ENCODE measurements at places on chromosomes 4 and X. TPM values are rescaled to one million over a fixed set of nuclear protein-coding genes. Genes with fewer than 3 reads are reported as not detected.

DNA sequence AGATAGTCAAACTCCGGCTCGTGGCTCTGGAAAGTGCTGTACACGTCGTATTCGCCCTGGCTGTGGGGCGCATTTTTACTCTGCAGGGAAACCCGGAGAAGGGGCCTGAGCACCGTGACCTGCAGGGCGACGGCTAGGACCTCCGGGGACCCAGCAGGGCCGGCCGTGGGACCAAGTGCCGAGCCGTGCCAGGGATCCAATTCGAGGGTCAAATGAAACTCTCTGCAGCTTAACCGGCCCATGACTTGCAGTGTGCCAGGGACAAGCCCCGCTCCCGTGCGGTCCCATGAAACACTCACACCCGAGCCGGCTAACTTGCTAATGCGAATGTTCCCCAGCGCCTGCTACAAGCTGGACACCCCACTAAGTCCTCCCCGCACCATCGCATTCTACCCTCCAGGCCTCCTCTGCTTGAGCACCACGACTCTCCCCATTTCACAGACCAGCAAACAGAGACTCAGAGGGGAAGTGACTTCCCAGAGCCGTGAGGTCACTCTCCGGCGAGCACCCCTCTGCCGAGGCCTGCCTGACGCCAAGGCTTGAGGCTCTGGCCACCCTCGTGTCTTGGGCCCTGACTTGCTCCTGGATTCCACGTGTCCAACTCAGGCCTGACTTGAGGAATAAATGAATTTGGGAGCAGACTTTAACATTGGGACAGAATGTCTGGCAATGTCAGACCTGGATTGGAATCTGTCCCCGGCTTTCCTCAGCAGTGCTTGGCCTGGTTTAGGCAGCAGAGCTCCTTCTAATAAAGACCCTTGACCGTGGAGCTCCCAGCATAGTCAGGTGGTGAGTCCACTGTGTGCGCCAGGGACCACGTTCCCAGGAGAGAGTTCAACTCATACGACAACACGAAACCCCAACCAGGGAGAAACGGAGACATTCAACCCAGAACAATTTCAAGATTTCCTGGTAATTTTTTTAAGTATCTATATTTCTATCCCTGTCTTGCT is 93.6 kb downstream of the PPP2R2C start:
- DNase-seq: no peak

DNA sequence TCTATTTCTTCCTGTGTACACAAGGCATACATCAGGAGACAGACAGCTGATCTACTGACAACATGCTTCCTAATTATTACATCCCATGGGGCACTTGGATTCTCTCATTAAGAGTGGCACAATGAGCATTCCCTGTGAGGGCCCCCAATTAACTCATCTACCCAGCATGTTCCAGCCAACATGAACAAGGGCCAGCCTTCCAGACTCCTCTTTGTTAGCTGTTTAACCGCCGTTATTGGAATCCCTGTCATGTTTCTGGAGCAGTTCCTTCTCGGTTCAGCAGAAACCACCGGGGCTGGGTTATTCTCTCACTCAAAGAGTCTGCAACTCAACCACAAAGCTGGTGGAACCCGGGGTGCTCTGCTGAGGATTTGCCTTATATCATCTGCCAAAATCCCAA is 9.9 kb upstream of the GPM6B start:
- DNase-seq: no peak

- DNase-seq: no peak
These were observed 875.5 kb upstream of the INTU start for GRCh38 chr4:126757219-126757618.

Gene SOD3
- 136 TPM for polyA plus RNA-seq

Gene FABP2
- polyA plus RNA-seq: not detected

Gene MAGED4
- 5.2 TPM for polyA plus RNA-seq

Gene CYLC1
- 5.8 TPM for polyA plus RNA-seq

- no peak for DNase-seq
These were observed 503.6 kb upstream of the ZFP42 start for GRCh38 chr4:187491959-187492358.

DNA sequence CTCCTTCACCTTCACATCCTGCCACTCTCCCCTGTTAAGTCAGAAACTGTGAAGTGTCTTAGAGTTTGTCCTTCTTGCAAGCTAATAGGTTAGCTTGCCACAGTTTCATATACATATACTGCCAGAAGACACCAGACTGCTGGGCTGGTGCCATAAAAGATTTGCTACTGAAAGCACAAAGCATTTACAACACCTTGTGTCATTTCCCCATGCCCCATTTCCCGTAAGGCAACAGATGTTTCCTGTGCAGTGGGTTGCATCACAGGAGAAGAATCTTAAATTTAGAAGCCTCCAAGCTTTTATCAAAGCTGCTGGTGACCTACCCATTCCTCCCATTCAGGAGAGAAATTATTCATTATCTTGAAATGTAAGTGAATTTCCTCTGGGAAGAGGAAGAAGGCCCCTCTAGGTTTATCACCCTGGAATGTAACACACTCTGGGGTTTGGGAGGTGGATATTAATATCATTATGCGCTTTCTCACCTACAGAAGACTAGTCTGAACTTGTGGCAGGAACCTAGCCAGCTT is 34.5 kb upstream of the RAB33B start:
- DNase-seq: peak; percentile 42

GRCh38 chr4:148101790-148102189 is 340.4 kb downstream of the NR3C2 start:
- DNase-seq: no peak

DNA sequence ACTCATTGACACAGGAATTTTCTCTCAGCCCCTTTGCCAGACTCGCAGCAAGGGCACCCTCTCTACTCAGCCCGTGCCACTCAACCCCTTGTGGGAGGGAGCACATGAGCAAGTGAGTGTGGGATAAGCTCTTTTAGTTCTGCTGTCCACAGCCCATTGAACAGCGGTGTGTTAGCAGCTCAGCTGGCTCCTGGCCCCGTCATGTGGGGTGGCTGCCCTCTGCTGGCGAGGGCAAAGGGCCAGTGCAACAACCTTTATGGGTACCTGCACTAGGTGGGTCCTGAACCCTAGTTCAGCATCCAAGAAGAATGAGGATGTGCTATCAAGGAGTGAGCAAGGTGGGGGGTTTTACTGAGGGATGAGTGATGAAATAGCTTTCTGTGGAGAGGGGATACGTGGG is 85.0 kb upstream of the ZNF81 start:
- peak; percentile 64 for DNase-seq

Gene HSD17B10
- 44.8 TPM for polyA plus RNA-seq

DNA sequence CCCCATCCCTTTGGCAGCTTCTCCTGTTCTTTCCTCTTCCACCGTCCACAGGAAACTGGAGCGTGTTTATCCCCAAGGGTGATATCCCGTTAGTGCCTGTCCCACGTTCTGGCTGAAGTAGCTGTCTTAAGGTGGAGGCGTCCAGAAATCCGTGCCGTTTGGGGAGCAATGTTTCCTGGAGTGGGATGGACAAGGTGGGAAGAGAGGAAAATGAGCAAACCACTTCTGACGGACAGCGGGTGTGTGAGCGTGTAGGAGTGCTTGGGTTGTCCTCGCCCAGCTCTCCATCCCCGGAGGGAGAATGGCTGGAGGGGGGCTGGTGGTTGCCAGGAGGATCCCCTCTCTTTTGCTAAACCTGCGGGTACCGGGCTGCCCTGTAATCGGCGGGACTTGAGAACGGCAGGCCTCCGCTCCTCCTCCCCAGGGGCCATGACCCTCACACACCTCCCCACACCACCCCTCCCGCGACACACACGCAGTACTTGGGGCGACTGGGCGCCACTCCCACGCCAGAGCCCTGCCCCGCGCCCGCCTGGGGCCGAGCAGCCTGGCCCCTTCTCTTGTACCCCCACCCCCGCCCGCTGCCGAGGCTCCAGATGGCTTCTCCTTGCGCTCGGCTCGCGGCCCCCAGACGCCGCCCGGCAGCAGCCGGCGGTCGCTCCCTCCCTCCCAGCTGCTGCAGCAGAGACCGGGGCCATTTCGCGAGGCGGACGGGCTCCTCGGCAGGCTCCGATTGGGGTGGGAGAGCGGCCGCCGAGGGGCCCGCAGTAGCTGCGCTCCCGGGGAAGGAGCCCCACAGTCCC is 13.9 kb upstream of the PRDM8 start:
- no peak for DNase-seq

- no peak for DNase-seq
These were observed 197.3 kb upstream of the LNX1 start for GRCh38 chr4:53788621-53789020.

GRCh38 chr4:105451346-105451745 is 22.5 kb downstream of the PPA2 start:
- DNase-seq: no peak

Gene SOWAHD
- polyA plus RNA-seq: 8.9 TPM

DNA sequence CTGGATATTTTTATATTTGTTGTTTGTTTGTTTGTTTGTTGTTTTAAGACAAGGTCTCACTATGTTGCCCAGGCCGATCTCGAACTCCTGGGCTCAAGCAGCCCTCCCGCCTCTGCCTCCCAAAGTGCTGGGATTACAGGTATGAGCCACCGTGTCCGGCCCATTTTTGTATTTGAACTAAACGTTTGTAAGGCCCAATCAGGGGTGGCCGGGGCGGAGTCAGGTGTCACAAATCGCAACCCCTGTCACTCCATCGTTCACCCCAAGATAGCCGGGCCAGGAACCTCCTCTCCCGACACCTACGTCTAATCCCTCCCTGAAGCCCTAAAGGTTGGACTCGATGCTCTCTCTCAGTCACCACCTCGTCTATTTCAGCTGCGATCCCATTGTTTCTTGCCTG is 722 bp upstream of the EFHC2 start:
- DNase-seq: peak; percentile 14

DNA sequence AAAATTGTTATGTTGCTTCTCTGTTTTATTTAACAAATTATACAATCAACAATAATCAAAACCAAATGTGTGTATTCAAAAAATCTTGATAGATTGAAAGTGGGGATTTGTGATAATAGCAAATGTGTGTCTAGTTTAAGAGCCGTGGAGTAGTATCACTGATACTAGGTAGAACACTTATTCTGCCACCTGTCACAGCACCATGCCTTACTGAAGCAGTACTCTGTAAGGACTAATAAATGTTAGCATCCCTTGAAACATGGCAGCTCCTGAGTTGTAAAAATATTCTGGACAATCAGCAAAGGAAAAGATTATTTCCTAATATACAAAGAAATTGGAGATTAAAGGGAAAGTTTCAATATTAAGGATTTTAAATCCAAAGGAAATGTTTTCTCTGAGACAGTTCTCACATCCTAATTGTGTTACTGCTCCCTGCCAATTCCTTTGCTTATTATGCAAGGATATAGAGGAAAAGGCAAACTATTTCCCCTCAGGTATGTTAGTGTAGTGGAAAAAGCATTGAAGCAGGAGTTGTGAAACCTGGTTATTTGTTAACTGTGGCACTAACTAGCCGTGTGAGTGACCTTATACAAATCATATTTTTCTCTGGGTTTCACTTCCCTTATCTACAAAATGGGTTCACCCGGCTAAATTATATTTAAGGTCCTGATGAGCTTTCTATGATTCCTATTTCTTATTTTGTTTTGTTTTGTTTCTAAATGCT is 303.1 kb downstream of the ARHGAP24 start:
- DNase-seq: no peak

GRCh38 chrX:138692591-138692990 is 18.9 kb downstream of the FGF13 start:
- no peak for DNase-seq

DNA sequence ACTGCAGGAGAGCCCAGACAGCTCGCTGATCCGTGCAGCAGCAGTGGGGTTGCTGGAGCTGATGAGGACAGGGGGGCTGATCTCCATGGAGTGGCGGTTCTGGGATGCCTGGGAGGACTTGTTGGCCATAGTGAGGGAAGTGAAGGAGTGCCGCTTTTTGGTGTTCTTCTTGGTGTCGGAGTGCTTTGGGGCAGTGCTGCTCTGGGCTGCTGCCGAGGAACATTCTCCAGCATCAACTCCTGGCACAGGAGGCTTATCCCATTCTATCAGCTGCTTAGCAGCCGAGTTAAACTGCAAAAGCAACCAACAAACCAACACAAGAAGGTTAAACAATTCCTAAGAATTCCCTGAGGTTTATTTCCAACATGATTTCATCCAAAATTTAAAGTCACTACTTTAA is 126.3 kb upstream of the CBR4 start:
- no peak for DNase-seq

Gene DCAF12L1
- polyA plus RNA-seq: 12.8 TPM

DNA sequence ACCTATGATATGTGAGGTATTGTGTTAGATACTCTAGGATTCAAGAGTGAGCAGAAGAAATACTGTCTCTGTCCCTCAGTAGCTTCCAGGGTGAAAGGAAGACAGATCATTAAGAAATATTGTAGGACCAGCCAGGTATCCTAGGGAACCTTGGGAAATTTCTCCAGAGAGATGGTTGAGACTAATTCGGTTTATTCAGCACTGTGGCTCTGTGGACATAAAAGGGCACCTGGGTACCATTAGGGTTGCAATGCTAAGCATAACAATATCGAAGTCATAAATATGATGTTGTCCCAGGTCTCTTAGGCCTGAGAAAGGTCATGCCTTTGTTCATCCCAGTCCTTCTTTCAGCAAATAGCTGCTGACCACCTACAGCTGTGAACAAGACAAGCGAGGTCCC is 61.0 kb downstream of the FAM114A1 start:
- no peak for DNase-seq

GRCh38 chrX:136736690-136737089 is 44.0 kb downstream of the ARHGEF6 start:
- no peak for DNase-seq

DNA sequence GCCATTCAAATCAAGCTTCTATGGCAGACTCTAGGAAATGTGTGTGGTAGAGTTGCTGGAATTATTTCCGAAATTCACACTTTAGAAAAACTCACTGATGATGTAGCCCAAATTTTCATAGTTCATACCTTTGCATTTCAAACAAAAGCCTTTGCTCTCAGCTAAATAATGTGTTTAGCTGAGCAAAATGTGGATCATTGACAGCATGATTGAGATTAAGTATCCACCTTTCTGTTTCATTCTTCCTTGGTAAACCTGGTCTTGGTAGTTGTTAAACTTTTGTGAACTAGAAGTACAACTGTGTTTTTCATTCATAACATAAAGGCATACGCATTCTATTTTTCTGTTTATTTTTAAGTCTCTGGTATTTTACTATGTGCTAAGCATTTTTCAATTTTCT is 7.2 kb downstream of the PCDH7 start:
- DNase-seq: no peak

DNA sequence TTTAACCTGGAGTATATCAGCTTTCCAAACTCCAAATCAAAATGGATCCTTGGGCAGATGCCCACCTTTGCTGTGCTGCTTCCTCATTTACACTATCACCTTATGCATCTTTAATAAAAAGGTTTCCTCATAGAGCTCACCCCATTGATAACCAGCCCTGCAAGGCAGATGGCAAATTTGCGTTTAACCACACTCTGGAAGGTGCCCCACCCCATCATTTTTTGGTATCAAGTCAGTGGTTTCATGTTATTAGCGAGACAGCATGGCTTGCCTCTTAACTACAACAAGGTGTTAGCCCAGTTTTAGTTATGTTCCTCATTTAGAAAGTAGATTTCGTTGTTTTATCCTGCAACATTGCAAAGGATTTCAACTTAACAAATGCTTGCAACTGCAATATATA is 214.0 kb upstream of the WDFY3 start:
- no peak for DNase-seq
